Fibroblast of mammary gland (primary cell): ENCODE measurements at places on chromosomes 6 and 20.

GRCh38 chr6:112695001-112695400 is 347.9 kb downstream of the RFPL4B start:
- DNase-seq, result no peak

- DNase-seq, result no peak
Measured at GRCh38 chr6:18488004-18488403, 100.9 kb downstream of the RNF144B start.

GRCh38 chr6:42084889-42085288 is 34.6 kb downstream of the TAF8 start:
- no peak for DNase-seq

DNA sequence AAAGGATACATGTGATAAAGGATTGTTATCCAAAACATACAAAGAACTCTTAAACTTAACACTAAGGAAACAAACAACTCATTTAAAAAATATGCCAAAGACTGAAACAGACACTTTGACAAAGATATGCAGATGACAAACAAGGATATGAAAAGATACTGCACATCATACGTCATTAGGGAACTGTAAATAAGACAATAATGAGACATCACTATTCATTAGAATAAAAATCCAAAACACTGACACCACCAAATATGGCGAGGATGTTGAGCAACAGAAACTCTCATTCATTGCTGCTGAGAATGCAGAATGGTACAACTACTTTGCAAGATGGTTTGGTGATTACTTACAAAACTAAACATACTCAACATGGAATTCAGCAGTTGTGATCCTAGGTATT is 156.5 kb upstream of the FOXA2 start:
- DNase-seq, result no peak

- no peak for DNase-seq
Measured at GRCh38 chr6:90547991-90548390, 38.9 kb downstream of the MAP3K7 start.

GRCh38 chr6:42352856-42353564 is 98.7 kb downstream of the TRERF1 start:
- DNase-seq, result peak; percentile 89

DNA sequence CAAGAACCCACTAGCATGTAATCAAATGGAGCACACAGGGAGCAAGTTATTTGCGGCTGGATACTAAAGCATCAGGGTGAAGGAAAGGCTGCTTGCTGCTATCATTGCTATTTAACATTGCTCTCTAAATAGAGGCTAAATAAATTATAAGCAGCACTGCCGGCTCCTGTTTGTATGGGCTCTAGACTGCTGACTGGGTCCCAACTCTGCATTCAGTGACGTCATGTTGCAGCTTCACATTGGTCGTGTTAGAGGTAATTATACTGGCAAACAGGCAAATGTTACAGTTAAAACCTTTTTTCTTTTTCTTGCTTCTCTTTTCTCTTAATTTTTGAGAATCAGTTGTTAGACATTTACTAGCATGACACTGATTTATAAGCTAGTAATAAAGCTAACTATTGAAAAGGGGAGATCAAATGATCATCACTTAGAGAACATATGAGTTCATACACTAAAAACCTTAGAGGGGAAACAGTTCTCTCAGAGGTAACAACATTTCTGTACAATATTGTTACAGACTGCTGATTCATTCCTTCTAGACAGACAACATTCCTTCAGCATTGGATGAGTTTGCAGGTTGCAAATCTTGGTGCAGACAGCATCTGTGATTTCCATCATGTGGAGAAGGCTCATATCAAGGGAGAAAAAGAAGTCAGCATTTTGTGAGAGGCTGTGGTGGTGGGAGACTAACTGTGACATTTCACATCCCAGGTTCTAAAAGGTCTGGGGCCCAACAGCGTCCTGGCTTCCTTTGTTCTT is 15.9 kb downstream of the RFPL4B start:
- DNase-seq, result no peak

DNA sequence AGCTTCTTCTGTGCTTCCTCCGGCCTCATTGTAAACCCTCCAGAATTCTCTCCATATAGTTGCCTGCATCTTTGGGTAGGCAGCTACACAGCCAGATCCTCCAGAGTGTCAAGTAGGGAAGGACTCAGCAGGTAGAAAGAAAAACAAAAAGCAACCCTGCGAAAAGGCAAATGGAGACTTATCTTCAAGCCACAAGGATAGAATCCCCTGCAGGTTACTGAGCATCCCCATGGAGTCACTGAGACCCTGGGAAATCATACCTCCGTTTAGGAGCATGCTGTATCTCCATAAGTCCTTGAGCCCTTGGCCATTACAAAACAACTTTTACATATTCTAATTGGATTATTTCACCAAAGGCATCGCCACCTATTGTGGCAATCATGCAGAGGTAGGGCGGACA is 28.6 kb downstream of the ALDH8A1 start:
- no peak for DNase-seq

DNA sequence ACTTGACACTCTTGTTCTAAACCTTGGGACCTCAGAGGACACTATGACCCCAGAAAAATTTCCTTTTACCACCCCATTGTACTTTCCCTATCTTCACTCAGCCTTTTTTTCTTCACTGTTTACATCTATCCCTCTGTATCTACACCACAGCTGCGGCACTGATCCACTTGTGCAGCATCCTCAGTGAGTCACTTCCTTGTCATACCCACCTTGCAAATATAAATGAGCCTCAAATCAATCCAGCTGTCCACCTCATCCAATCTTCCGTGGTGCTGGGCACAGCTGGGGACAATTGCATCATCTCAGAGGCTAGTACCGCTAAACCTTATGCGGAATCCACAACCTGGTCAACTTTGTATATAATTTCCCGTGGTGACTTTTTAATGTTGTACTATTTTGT is 710.5 kb downstream of the QKI start:
- no peak for DNase-seq

DNA sequence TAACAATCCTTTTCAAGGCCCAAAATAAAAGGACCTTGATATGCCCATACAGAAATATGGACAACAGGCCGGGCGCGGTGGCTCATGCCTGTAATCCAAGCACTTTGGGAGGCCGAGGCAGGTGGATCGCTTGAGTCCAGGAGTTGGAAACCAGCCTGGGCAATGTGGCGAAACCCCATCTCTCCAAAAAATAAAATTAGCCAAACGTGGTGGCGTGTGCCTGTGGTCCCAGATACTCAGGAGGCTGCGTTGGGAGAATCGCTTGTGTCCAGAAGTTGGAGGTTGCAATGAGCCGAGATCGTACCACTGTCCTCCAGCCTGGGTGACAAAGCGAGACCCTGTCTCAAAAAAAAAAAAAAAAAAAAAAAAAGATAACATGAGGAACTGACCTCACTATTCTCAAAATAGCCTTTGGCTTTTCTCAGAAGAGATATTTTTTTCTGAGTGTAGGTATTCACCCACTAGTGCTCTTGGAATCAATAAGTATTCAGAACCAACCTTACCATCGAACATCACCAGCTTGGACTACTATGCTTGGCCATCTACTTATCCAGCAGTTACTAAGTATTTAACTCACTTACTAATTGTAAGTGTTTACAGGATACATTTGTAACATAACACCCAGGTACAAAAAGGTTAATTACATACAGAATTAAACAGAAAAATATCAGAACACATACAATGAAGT is 99.2 kb downstream of the OR2B2 start:
- no peak for DNase-seq

DNA sequence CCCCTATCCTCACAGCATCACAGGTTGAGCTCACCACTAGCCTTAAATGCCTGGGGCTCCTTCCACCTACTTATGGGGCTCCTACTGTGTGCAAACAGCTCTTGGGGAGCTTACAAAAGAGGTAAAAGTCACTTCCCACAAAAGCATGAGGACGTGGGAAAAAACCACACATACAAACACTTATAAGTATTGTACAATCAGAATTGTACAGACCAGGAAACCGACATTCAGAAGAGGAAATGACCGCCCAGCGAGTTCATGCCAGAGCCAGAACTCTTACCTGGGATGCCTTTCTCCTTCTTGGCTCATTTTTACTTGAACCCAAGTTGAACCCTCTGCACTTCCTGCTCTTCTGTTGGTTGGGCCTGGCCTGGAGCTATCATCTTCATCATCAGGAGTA is 6.3 kb upstream of the PPP1R16B start:
- no peak for DNase-seq

DNA sequence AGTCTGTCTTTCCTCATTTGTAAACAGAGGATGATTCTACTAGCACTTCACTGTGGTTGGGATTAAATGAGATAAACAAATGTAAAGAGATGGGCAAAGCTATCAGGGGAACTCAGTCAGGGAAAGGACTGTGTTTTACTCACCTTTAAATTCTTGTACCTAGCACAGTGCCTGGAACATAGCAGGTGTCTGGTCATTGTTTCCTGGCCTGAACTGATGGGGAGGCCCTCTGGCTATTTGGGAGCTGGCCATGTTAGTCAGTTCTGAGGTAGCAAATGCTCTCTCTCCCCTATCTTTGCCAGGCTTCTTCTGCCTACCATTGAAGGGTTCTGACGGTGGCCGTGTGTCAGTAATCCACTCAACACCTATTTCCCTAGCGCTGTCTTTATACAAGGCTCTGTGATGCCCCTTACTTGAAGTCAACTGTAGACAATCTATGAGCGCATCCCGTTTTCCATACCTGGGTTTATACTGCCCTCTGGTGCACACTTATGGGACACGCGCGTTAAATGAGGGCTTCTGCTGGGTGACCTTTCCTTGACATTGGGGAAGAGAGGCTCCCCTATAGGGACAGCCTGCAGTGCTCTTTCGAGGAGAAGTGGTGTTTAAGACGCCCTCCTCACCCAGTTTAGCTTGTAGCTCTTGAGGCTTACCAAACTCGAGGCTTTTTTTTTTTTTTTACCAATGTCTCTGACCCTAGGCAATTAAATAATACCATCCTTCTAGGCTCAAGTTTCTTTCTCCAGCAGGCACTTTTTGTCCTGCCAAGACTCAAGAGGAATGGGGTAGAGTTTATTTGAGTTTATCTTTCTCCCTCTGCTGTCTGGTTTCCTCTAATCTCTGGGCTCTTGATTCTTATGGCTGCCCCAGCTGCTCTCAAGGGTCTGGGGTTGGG is 4.0 kb upstream of the SPATS1 start:
- DNase-seq, result peak; percentile 63

DNA sequence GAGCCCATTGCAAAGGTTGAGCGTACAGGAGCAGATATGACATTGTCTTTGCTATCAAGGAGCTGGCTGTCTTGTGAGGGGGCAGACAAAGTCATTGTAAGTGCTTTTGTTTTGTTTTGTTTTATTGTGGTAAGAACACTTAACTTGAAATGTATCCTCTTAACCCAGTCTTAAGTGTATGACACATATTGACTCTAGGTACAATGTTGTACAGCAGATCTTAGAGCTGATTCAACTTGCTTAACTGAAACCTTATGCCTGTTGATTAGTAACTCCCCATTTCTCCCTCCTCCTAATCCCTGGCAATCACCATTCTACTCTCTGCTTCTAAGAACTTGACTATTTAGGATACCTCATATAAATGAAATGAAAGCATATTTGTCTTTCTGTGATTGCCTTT is 429.0 kb downstream of the BMP2 start:
- peak; percentile 79 for DNase-seq

- DNase-seq, result no peak
Measured at GRCh38 chr20:25007491-25008305, 15.1 kb upstream of the APMAP start.

DNA sequence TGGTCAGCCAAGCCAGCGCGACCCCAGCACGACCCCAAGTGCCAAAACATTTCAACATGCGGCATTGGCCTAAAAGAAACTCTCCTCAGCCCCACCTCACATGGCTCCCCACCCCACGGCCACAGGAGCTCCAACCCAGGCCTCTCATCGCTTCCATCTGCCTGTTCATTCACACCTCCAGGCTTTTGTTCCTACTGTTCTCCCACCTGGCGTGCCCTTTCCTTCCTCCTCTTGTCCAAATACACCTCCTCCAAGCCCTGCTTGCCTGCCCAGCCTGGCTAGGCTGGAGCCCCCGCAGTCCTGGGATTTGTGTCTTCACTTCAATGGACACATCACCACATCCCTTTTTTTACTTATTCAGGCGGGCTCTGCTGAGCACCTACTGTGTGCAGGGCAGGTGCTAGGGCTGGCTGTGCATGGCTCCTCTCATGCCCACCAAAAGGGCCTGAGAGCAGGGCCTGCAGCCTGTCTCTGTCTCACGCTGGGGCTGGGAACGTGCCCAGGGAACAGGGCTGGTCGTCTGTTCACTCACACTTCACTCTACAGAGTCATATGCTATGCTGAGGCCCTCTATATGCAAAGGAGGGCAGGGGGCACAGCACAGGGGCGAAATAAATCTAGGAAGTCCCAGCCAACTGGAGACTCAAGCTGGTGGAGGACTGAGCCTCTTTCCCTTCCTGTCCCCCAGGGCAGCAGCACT is 61.1 kb downstream of the GRM4 start:
- no peak for DNase-seq

- no peak for DNase-seq
Measured at GRCh38 chr6:6603317-6603716, 14.8 kb downstream of the LY86 start.

DNA sequence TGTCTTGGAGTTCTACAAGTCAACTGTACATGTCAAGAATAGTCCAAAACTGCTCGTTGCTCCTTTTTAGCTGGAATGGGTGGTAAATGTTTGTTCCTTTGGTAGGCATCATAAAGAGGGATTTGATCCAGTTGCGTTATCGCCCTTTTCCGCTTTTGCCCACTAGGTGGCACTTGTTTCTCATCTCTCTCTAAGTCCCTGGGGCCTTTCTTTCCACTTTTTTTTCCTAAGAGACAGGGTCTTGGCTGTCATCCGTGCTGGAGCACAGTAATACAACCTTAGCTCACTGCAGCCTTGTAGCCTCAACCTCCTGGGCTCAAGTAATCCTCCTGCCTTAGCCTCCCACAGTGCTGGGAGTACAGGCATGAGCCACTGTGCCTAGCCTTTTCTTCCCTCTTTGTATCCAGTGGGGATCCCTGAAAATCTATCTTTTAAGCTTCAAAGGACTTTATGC is 20.7 kb downstream of the GTPBP2 start:
- peak; percentile 88 for DNase-seq

DNA sequence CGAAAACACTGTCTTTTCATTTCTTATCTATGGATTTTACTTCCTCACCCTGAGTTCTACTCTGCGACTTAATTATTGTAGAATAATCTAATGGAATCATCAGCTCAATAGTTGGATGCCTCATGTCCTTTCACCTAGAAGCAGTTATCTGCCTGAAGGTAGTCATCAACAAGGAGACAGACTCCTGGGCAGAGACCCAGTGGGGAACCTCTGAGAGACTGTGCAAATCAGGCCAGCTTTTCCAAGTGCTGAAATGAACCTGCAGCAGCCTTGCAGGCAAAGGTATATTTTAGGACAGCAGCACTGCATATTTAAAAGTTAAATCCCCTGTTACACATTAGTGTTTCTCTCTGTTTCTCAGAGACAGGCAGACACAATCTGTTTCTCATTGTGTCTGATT is 99.7 kb upstream of the STMND1 start:
- no peak for DNase-seq
